ENCODE measurements at places on chromosomes 2 and 18.

GRCh38 chr2:145601361-145601925, 1081.5 kb upstream of the ZEB2 start:
- no peak for DNase-seq

- no peak for DNase-seq
Measured at GRCh38 chr2:142741764-142742269, 135.6 kb upstream of the KYNU start.

DNA sequence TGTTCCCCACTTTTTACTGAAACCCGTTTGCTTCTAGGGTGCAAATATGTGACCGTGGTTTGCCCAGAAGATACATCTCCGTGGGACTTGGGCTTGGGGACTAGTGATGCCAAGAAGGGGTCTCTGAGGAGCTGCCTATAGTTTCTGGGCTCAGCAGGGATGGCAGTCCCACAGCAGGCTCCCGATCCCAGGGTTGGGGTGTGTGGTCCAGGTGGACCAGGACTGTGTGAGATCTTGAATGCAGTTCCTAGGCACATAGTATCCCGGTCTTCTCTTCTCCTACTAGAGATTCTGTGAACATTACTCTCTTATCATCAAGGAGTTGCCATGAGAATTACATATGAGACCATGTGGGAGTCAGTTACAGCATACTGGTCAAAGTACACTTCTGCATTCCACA, 435.8 kb upstream of the SPRED2 start:
- no peak for DNase-seq

GRCh38 chr18:13895505-13896033, 19.8 kb downstream of the MC2R start:
- DNase-seq = no peak

DNA sequence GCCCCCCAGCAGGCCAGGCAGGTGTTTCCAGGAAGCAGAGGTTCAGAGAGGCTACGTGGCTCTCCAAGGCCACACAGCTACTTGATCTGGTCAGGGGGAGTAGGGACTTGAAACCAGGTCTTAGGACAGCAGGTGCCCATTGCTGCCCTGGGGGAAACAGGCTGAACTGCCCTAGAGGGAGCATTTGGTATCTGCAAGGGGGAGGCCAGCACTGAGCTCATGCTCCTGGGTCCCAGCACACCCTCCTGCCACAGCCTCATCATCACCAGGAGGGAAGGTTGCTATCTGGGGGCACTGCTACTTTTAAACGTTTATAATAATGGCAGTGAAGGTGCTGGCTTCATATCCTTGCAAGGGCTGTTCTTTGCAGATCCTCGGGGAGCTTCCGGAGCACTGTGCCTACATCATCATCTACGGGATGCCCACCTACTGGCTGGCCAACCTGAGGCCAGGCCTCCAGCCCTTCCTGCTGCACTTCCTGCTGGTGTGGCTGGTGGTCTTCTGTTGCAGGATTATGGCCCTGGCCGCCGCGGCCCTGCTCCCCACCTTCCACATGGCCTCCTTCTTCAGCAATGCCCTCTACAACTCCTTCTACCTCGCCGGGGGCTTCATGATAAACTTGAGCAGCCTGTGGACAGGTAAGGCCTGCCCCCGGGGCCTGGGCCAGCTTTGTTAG, 36.1 kb downstream of the ABCG8 start:
- no peak for DNase-seq

GRCh38 chr2:192059266-192059665, 135.5 kb downstream of the TMEFF2 start:
- DNase-seq = no peak

- DNase-seq = no peak
Measured at GRCh38 chr2:106943468-106944200, 57.7 kb upstream of the ST6GAL2 start.

DNA sequence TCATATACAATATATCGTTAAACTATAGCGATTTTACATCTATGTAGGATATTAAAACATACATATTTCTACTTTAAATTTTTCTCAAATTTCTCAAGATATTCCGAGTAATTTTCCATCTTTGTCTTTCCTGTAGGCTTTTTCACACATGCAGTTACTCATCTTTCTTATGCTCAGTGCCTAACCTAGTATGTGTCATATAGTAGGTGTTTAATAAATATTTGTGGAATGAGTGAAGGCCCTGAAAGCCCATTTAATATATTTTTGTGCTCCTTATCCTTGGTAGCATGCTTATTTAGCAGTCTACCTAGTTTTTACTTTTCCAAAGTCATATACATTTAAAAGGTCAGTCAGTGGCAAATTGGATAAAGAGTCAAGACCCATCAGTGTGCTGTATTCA, 67.3 kb downstream of the ITGB6 start:
- DNase-seq = no peak

DNA sequence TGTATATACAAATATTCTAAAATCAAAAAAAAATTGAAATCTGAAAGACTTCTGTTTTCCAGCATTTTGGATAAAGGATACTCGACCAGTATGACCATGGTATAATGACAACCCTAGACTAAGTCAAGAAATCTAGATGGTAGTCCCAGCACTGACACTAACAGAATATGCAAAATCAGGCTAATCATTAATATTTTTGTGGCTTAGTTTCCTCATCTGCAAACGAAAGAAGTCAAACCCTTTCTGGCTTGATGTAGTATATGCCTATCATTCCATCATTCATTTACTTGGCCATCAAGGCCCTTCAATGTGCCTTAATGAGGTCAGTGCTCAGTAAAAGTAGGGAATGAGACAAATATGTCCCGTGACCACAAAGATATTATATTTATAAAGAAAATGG, 83.5 kb downstream of the NCKAP5 start:
- DNase-seq = no peak

DNA sequence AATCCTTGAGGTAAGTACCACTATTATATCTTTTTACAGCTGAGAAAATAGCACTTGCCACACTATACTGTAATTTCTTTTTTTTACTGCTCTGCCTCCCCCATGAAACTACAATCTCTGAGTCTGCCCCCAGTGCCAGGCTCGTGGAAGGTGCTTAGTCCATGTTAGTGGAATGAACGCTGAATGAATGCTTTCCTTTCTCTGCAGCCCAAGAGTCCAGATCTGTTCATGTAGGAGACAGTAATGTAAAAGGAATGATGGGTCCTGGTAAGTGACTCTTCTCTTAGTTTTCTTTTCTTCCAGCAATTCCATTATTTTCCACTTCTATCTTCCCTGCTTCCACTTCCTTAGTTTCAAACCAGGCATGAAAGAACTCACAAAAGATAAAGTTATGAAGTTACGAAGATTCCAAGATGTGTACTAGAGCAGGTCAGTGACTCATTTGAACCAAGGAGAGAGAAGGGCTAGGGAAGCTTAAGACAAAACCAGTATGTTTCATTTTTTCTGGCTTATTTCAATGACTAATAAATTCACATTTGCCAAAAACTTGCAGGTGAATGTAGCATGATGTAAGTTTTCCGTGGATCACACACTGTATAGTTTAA, 46.0 kb downstream of the ARHGEF33 start:
- no peak for DNase-seq

DNA sequence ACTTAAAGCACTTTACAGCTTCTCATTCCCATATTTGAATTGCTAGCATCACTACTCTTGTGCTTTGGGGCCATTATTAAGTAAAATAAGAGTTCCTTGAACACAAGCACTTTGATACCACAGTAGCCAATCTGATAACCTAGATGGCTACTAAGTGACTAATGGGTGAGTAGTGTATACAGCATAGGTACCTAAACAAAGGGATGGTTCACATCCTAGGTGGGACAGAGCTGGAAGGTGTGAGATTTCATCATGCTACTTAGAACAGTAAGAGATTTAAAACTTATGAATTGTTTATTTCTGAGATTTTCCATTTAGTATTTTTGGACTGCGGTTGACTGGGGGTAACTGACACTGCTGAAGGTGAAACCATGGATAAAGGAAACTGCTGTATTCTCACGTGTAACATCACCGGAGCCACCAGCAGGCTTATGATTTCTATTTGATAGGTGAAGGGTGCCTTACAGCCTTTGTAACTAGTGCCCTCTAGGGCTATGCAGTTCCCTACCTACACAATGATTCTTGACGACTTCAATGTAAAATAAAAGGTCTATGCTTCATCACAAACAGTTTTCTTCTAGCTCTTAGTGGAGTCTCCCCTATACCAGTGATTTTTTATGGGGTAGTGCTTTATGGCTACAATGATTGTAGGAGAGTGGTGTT, 22.1 kb upstream of the CRIM1 start:
- DNase-seq = no peak

- DNase-seq = no peak
Measured at GRCh38 chr2:10507106-10507505, 59.0 kb upstream of the ODC1 start.

- no peak for DNase-seq
Measured at GRCh38 chr2:51866361-51866760, 834.4 kb upstream of the NRXN1 start.

DNA sequence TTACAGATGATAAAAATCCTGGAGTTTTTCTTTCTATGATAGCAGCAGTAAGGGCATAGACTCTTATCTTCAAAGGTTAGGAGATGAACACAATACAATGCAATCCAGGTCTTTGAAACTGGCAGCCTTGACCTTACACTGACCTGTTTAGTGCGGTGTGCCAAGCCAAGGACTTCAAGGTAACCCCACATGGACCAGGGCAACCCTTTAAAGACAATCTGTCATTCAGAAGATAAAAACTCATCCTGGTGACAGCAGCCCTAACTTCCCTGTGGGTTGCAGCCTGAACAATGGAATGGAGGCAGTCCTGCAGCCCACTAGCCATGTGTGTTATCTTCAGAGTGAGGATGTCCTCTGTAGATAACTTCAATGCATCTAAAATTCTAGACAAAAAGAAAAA, 78.1 kb downstream of the RTTN start:
- DNase-seq = no peak

- no peak for DNase-seq
Measured at GRCh38 chr2:9653485-9654271, 22.9 kb upstream of the YWHAQ start.

GRCh38 chr18:13620206-13620672, 106.1 kb downstream of the FAM210A start:
- no peak for DNase-seq

GRCh38 chr2:188199716-188200128, 92.0 kb upstream of the GULP1 start:
- DNase-seq = no peak

DNA sequence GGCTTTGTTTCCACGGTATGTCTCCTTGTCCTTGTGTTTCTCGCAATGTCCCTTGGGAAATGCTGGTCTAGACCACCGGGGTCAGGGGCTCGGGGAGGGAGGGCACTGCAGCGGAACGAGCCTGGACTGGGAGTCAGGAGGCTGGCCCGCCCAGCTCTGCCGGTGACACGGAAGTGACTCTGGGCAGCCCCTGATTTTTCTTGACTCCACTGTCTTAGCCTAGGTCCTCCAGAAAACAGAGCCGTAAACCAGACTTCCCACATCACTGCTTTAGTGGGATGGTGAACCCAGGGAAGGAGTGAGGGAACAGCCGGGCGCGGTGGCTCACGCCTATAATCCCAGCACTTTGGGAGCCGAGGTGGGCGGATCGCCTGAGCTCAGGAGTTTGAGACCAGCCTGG, 144.2 kb downstream of the ASB1 start:
- DNase-seq = no peak

DNA sequence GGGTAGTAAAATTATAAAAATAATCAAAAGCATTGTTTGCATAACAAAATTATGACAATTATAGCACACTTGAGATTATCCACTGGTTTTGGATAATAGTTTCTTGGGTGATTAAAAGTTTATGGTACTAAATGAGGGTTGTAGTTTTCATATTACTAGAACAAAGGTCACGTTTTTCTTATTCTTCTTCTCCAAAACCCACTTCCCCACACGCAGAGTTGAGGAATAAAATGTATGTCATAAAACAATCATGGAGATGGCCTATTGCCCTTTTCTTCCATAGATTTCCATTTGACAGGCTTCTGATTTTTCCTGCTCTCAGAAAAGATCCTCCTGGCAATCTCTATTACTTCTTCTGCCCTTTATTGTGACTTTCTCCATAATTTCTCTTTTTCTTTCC, 863.9 kb downstream of the ERBB4 start:
- DNase-seq = no peak

- DNase-seq = no peak
Measured at GRCh38 chr18:29171892-29172755, 995.2 kb upstream of the CDH2 start.

- no peak for DNase-seq
Measured at GRCh38 chr2:219507581-219508443, 6.5 kb upstream of the ASIC4 start.

- DNase-seq = no peak
Measured at GRCh38 chr2:12488352-12489318, 228.1 kb upstream of the TRIB2 start.

DNA sequence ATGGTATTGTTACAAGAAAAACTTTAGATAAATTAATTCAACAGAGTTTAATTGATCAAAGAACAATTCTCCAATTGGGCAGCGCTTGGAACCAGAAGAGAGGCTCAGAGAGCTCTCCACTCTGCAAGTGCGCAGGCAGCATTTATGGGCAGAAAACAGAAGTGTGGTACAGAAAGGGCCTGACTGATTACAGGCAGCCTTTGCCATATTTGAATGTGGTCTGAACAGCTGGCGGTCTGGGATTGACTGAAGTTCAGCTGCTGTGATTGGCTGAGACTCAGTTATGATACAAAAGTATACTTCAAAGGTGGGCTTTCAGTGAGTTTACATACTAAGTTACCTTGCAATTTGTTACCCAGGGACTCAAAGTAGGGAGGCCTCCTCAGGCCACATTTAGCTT, 301.3 kb upstream of the ID2 start:
- DNase-seq = no peak

- DNase-seq = no peak
Measured at GRCh38 chr2:151946899-151947812, 118.9 kb upstream of the ARL5A start.

DNA sequence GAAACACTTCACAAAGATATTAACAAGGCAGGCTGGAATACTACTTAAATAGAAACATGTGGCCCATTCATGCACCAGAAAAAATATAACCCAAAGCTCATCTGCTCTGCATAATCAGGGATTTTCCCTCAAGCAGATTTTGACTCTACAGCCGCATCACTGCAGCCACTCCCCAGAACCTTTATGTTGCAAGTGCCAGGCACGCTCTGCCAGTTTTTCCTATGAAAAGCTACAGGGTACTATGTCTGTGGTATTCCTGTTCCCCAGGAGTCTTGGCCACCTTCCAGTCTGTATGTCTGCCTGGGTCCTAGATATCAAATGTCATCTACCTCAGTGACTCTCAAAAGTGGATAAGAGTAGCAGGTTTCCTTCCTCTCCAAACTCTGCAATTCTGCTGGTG, 3.8 kb downstream of the COA5 start:
- no peak for DNase-seq

Measured in T-helper 17 cell (primary cell).